ENCODE measurements at places on chromosomes 1 and 21.

DNA sequence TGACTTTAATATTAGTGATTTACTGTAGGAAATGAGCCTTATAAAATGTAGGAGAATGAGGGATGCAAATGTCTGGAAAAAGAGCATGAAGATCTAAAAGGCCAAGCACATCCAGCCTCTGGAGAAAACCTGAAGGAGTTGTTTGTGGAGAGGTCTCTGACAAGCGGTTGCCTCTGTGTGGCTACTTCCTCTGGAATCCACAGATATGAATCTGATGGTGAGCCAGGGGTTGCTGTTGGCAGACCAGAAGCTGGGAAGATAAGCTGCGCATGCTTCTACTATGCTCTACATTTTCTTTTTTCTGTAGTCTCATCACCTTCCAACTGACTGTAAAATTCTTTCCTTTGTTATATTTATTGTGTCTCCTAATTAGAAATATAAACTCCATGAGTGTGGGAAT is 248.6 kb downstream of the OLFM3 start:
- DNase-seq = no peak

DNA sequence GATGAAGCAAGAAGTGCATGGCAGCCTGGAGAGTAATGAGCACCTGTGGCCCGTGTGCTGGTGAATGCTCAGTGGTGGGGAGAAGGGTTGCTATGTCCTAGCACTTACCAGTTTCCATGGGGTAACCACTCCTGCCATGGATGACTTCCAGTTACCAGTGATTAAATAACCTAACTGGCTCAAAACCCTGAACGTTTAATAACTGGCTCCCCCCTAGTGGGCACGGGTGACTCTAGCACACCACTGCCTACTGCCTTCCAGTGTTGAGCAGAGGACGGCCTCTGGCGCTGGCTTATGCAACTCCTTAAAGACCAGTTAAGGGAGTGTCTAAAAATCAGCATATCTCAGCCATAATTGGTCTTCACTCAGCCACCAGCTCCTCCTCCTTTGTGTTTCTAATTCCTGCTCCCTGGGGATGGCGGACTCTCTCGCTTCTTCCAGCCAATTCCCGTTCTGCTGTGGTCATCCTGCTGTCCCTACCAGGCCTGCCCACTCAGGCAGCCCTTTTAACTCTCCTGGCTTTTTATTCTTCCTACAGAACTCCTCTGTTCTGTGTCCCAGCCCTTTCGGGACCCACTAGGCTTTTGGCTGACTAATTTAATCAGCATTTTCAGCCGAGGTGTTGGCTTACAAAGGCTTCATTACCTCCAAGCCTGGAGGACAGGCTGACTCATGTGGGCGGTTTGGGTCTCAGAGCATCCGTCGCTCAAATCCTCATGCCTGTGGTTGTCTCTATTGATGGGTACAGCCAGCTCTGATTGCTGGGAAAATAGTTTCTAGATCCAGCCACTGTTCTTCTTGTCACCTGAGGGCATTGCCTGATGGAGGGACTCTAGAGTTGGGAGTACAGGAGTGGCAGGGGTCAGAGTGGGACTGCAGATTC is 332.4 kb downstream of the CAMTA1 start:
- DNase-seq = peak; percentile 47

- no peak for DNase-seq
Measured at GRCh38 chr1:201191653-201192260, 1.1 kb downstream of the IGFN1 start.

DNA sequence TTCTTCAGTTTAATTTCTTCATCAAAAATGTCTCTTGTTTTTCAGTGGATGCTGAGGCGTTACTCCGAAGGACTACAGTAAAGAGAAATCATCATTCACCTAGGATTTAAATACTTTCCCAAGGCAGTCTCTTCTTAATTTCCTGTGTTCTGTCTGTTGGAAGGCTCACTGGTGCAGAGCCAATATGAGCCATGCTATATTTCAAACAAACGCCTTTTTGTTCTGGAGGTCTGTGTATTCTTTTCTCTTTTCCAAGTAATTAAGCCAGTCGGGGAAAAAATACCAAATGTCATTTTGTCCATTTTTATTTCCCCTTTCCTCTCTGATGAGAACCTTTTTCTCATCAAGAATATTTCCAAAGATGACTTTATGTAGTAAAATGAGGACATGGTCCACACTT is 206.5 kb downstream of the RWDD3 start:
- DNase-seq = no peak

DNA sequence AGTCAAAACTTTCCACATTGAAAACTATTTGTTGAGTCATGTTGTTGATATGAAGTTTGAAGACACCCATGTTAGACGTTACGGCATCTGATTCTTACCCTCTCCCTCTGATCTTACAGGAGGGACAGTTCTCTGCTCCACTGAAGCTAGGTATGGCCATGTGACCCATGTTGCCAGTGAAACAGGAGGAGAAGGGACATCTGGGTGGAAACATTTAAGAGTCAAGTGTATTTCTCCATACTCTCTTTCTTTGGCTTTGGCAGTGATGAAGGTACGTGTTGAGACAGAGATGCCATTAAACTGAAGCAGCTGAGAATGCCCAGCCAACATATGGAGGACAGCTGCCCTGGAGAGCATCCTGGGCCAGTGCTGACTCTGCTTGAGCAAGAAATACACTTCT is 198.4 kb upstream of the PTGFR start:
- no peak for DNase-seq

DNA sequence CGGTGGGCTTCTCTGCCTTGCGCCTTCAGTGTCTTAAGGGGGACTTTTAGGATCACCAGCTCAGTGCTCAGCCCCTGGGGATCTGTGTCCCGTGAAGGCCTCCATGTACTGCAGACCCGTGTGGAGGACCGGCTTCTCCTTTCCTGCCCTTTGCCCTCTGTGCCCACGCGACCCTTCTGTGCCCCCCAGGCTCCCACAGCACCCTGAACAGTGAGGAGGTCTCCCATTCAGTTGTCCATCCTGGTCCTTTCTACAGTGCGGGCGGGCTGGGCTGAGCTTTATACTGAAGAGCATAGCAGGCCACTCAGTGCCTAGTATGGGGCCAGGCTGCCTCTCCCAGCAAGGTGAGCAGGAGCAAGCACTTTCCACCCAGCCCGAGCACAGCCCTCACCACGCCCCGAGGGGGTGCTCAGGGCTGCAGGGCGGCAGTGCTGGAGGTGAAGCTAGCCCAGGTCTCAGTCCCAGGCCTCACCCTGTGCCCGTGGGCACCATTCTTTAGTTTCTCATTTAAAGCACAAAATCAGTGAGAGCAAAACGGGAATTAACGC is 7.6 kb upstream of the TFF1 start:
- no peak for DNase-seq

GRCh38 chr1:198467342-198467741 is 73.1 kb downstream of the ATP6V1G3 start:
- DNase-seq = no peak

GRCh38 chr1:30226648-30227047 is 496.7 kb downstream of the MATN1 start:
- no peak for DNase-seq

DNA sequence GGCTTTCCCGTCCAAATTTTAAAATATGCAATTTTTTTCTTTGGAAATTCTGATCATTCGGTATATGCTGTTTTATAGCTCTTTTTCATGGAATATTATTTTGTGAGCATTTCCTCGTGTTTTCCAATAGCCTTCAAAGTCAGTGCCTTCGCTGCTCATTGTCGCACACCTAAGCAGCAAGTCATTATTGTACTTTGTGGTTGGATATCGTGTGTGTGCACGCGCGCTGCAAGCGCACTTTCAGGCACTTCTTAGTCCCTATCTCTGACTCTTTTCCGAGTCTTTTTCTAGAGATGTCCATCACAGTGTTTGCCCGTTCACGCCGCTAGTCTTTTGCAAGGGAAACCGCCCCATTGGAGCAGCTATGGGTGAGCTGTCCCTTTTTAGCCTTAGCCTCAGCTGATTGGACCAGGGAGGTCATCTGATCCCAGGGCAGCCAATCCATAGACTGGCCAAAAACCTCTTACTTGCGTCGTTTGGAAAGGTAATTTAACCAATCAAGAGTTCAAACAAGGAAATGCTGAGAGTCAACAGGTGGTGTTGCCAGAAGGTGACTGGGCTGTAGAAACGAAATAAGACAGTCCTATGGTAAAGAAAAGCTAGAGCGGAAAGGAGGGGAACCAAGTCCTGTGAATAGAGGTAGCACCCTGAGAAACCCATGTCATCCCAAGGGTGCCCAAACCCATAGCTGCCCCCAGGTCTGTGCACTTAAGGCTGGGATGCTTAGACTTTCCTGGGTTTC is 710 bp upstream of the HYI start:
- DNase-seq = peak; percentile 53

GRCh38 chr1:219541946-219542345 is 71.0 kb downstream of the ZC3H11B start:
- DNase-seq = no peak

DNA sequence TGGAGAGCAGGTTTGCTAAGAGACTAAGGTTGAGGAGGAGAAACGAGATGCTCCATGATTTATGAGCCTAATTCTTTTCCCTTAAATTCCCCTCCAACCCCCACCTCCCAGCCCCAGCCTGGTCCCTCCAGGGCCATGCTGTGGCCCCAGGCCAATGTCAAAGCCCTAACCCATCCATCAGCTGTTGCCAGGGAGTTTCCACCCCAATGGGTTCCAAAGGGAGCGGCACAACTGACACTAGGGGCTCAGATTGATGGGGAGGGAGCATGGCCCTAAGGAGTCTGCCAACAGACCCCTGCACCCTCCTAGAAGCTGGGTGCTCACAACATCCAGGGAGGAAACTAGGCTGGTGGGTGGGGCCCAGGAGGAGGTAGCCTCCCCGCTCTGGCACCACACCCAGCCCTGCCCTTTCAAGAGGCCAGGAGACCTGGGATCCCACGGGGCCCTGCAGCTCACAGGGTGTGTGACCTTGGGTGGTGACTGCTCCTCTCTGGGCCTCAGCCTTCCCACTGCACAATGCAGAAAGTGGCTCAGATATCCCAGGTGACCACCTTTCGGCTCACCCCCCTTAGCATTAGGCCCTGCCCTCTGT is 12.9 kb downstream of the AHDC1 start:
- no peak for DNase-seq

- no peak for DNase-seq
Measured at GRCh38 chr1:119774746-119775490, 6.2 kb upstream of the HMGCS2 start.

- no peak for DNase-seq
Measured at GRCh38 chr1:29630756-29631155, 394.4 kb downstream of the PTPRU start.

GRCh38 chr21:44829507-44830092 is 11.7 kb upstream of the SUMO3 start:
- DNase-seq = no peak

- DNase-seq = no peak
Measured at GRCh38 chr21:33854604-33855003, 61.0 kb downstream of the ATP5PO start.

- DNase-seq = no peak
Measured at GRCh38 chr1:27687906-27688305, 15.9 kb upstream of the IFI6 start.

- no peak for DNase-seq
Measured at GRCh38 chr21:32753818-32754585, 17.6 kb downstream of the PAXBP1 start.

- DNase-seq = no peak
Measured at GRCh38 chr1:212586206-212587015, 22.1 kb upstream of the ATF3 start.

GRCh38 chr1:35432231-35432630 is 125.0 kb downstream of the KIAA0319L start:
- DNase-seq = no peak

GRCh38 chr1:39332291-39332690 is 127.8 kb downstream of the MACF1 start:
- DNase-seq = no peak

DNA sequence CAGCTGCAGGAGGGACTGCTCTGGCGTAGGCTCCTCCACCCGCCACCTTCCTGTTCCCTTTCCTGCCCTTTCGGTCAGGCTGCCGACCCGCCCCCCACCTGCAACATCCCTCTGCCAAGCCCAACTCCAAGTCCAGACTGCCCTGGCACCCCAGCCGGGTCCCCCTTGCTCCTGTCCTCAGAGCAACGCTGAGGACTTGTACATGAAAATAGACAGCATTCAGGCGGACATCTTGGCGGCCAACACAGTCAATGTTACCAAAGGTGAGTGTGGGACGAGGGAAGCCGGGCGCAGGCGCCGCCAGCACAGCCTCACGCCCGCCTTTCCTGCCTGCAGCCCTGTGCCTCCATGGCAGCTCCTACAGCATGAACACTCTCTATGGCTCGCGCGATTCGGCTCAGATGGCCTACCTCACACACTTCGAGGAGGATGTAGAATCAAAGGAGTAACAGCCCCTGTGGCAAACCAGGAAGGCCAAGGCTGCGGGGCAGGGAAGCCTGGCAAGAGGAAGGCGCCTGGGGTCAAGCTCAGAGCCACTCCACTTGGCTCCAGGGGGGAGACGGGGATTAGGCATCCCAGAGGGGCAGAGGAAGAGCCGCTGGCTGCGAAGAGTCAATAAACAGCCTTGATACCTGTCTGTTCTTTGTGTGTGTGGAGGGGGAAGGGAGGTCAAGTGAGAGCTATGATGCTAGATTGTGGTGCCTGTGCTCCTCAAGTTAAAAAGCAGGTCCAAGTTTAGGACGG is 5.8 kb downstream of the RNU5D-1 start:
- DNase-seq = no peak

- DNase-seq = no peak
Measured at GRCh38 chr1:208030288-208031091, 119.6 kb upstream of the CD34 start.

GRCh38 chr1:184627007-184627341 is 127.7 kb downstream of the EDEM3 start:
- no peak for DNase-seq

DNA sequence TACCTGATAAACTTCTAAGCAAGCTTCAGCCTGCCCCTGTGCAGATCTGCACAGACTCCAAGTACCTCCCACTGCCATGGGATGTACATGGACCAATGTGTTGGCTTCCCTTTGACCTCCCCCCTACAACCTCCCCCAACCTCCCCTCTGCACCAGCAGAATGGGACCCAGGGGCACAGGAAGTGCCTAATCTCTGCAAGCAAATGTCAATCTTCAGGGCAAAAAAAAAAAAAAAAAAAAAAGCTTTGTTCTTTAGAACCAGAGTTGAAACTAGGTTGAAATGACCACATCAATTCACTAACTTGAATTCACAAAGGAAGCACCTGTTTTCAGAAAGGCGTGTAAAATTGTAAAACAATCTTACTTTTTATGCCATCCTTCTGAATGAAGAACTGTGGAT is 53.9 kb upstream of the TIAM1 start:
- DNase-seq = no peak

DNA sequence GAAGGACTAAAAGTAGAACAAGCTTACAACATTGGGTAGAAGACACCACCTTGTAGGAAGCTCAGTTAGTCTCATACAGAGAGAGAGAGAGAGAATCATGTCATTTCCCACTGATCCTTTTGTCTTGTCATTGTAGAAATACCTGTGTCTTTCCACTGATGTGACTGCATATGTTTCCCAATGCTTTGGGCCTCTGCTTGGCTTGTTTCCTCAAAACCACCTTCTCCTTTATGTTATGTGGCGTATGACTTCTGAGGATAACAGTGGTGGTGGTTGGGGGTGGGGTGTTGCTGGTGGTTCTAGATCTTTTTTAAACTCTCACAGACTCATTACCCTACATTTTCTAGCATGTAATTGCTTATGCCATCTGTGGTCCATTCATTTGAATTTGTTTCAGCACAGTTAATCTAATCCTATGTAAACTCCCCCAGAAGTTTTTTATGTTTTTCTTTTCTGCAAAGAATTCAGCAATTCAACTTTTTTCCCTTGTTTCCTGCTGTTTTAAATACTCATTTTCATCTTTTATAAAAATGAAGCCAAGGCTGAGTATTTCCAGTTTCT is 9.3 kb downstream of the RGL1 start:
- no peak for DNase-seq

GRCh38 chr21:36847189-36847588 is 119.3 kb downstream of the HLCS start:
- no peak for DNase-seq

All from left renal pelvis (tissue), 4 donors.